ENCODE measurements at places on chromosomes 7 and 10.

DNA sequence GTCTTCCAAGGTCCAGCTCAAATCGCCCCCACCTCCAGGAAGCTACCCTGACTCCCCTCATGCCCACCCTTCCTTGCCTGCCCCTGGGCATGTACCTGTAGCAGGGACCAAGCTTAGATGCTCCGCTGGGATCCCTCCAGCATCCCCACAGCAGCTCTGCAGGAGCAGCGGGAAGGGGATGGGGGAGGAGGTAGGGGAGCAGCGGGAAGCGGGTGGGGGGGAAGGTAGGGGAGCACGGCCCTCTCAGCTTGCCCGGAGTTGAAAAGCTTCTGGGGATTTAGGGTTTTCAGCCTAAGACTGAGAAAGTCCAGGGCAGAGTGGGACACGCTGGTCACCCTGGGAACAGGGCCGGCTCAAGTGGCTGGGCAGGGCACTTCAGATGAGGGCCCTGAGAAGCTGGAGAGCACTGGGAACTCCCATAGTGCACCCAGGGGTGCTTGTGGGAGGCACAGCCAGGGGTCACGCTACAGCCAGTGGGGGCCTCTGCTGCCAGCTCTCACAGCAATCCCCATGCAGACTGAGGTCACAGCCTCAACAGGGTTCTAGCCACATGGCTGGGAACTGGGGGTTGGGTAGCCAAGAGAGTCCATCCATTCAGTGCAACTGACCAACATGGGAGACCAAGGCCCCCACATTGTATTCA is 13.4 kb downstream of the WDR86 start:
- DNase-seq: no peak

DNA sequence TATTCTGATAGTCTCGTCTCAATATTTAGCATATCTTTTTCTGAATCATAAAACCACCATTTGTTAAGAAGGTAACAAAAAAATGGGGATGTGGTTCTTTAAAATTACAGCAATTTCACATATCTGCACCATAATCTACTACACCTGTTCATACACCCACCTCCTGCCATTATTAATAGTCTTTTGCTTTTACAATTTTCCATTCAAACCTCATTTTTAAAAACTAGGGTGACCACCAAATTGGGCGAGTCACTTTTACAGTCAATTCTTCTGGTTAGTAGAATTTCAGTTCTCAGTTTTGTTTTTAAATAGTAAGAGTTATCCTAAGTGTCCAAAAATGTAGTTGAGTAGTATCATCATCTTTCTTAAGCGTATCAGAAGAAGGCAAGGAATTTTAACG is 48.4 kb upstream of the GSAP start:
- no peak for DNase-seq

DNA sequence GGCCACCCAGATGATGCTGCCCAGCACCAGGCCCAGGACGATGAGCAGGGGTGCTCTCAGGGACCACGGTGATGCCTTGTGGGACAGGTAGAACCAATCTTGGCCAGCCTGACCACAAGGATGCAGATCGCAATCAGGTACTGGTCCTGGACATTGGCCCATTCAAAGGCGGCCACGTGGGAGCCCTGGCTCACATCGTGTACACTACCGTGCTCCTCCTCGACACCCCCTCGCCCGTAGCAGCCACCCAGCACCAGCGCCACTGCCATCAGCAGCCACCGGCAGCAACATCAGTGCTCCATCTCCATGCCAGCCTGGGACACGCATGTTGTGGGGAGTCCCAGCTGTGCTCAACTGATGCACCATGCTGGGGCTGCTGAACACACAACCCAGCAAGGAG is 39.0 kb downstream of the AGAP6 start:
- DNase-seq: no peak

DNA sequence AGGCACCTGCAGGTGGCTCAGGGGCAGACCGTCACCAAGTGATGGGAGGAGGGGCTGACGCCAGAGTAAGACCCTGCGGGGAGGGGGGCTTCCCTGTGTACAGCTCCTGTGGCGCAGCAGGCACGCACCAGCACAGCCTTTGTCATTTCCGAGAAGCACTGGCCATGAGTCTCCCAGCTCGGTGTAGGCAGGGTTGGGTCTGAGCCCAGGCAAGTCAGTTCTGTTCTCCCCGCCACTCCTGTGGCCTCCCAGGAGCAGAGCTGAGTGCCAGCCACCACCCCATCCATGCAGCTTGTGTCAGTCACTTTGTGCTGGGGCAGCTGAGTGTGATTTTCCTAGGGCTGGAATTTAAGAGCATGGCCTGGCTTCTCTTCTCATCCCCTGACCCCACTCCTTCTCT is 13.2 kb downstream of the CPSF4 start:
- DNase-seq: no peak

- no peak for DNase-seq
Measured at GRCh38 chr7:88269586-88269985, 37.1 kb downstream of the STEAP4 start.

DNA sequence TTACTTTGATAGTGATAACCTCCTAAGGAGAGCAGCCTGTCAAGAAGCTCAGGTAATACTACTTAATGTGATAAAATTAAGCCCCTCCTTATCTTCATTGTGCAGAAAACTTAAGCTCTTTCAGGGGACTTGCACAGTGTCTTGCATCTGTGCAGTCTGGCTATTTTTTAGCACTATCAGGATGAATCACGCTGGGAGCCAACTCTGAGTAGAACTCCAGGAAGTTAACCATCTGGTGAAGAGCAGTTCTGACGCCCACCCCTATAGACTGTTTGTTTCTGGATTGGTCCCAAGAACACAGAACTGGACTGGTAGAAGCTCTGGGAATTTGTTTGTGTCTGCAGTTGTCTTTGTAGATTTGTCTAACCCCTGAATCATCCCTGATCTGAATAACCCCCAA is 41.9 kb downstream of the AGK start:
- no peak for DNase-seq

DNA sequence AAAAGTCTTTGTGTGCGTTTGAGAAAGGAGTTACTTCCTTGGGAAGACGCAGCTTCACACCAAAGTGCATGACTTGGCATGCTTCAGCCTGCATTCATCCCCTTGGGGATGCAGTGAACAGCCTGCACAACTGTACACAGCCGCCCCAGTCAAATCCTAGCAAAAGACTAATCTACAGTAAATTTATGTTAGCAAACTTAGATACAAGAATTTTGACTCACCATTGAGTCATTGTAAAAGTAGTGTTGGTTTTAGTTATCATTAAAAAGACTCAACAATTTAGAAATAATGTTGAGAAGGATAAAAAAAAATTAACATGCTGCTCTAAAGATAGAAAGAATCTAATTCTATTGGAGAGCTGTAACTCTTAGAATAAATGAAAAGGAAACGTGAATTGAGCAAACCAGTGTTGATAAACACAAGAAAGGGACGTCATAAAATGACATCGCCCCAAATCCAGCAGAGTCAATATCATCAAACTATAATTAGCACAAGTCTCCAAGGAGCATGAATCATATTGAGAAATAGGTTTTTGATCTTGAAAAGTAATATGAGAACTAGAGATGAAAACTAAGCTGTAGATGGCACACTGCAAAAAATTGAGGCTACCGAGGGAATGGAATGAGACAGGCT is 11.9 kb upstream of the OPTN start:
- peak; percentile 59 for DNase-seq

- DNase-seq: no peak
Measured at GRCh38 chr7:128836729-128837348, 6.6 kb downstream of the FLNC start.

- DNase-seq: no peak
Measured at GRCh38 chr7:14424675-14425074, 435.2 kb upstream of the ETV1 start.

DNA sequence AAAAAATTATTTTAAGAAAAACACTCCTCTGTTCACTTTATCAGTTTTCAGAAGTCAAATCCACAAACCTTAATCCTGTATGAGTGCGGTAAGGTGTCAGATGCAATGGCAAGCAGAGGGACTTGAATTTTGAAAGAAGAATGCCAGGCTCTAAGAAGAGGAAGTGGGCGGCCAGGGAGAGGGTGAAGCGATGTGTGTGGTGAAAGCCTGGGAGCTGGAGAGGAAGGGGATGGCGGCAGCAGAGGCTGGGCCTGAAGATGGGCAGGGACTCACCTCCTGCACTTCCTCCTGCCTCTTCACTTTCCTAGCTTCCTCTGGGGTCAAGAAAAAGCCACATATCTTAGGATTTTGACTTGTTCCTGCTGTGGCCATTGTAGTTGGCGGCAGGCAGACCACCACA is 609.6 kb downstream of the PARD3 start:
- DNase-seq: no peak

- DNase-seq: no peak
Measured at GRCh38 chr7:26782501-26782900, 81.9 kb downstream of the SKAP2 start.

DNA sequence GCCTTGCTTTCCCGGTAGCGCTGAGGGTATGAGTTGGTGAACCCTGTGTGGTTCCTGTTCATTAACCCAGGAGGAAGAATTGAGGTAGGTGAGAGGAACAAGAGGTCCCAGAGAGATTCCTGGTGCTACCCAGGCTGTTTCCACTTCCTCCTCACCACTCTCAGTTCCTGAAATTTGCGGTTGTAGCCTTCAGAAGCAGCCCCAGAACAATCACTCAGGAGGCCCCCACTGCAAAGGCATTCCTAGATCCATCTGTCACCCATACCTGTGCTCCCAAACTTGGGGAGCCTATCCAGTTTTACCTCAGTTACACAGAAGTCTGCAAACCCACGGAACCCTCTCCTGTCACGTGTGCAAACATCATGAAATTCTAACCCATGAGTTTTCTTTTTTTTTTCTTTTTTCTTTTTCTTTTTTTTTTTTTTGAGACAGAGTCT is 9.0 kb upstream of the PIP4K2A start:
- DNase-seq: no peak

DNA sequence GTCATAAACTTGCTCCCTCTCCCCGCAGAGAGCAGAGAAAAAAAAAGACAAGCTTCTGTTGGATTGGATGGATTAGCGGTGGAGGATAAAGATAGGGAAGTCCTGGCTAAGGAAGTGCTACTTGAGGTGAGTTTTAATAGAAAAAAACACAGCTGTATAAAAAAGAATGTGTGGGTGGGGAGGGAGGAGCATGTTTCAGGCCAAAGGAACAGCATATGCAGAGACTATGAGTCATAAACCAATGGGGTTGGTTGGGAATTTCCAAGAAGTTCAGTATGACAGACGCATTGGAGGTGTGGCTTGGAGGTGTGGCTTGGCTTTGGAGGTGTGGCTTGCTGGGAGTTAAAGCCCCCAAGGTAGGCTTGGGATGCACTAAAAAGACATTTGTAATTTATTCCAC is 103.0 kb upstream of the LSM8 start:
- DNase-seq: peak; percentile 47

DNA sequence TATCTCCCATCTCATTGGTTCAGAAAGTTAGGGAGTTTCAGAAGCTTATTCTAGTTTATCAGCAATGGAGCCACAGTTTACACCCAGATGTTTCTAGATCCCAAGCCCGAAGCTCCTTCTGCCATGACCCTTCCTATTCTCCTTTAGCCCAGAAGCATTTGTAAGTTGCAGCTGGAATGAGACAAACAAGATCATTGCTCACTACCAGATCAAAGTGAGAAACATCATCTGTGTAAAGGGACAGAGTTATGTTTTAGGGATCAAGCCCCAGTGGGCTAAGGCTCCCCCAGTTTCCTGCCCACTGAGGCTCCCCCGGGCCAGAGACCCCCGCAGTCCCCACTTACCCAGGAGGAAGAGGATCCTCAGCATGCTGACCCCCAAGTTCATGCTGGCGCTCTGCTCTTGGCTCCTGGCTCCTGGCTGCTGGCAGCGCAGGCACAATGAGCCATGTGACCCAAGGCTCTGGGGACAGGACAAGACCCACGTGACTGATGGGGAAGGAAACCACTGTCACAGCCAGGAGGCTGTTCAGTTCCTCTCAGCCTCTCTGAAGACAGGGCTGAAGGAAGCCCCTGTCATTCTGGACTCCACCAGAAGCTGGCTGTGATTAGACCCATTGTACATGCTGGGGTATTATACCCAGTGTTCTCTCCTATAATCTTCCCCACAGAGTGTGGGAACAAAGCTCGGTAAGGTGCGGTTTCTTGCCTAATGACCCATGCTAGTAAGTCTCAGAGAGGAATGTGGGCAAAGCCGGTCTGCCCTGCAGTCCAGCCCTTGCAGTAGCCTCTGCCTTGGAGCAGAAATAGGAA is at the start of gene TMEM273:
Gene TMEM273, minus strand, starts transcription at position 442 of the 812 bp plus-strand sequence. Its CDS starts 55 bp downstream, at position 387.
- DNase-seq: no peak

DNA sequence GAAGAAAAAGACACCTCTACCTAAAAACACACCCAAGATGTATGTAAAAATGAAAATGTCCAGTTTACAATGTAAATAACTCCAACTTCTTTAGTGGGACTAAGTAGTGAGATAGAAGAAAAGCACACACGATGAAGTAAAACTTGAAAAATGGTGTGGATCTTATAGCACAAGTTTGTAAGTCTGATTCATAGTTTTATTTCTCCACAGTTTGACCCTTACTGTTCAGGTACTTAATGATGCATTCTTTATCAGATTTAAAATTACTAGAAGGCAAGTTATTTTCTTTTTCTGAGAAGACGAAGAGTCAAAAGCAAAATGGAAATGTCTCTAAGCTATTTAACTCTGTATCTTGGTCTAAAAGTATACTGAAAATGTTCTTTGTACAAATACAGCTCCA is 6.1 kb downstream of the NAMPT start:
- no peak for DNase-seq

- no peak for DNase-seq
Measured at GRCh38 chr7:44472843-44473242, 17.6 kb downstream of the NUDCD3 start.

- DNase-seq: peak; percentile 28
Measured at GRCh38 chr7:98251601-98252424, at the start of gene TECPR1. Gene TECPR1 (minus strand): TSS chr7:98252232. CDS start chr7:98246146, 6,086 bp downstream.

DNA sequence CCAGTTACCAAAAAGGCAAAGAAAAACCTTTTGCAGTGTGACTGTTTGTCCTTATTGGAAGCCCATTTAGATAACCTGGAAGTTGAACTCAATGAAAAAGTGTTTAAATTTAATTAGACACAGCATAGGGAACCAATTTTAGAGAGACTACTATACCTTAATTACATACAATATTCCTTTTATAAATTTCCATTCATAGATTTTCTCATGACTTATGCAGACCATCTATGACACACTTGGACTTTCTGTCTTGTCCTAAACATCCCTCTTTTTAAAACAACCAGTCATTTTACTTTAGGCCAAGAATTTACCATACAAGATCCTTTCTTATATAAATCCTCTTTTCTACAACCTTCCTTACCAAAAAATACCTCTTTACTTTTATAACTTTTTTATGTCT is 61.6 kb downstream of the MTURN start:
- DNase-seq: no peak

DNA sequence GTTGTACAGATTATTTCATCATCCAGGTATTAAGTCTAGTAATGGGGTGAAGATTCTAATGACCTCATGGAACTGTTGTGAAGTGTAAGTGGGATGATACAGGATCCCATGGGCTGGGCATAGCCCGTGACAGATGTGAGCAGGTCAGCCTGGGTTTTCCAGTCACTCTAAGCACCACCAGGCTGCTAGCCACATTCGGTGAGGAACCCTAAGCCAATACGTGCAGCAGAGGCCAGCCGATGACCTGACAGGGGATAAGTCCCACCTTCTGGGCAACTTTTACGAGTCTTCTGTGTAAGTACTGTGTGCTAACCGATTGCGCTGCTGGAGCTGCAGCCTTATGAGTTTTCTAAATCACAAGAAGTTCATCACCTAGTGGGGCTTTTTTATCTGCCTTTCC is 7.3 kb downstream of the ZNF503 start:
- no peak for DNase-seq

GRCh38 chr10:104574427-104574826 is 66.7 kb upstream of the SORCS3 start:
- no peak for DNase-seq
